ENCODE measurements at places on chromosomes 3 and 15. TPM values are rescaled to one million over a fixed set of nuclear protein-coding genes. Genes with fewer than 3 reads are reported as not detected.

Gene CORO2B
- total RNA-seq = 3.8 TPM

Gene OR5K2
- total RNA-seq = not detected

Gene CYP1A1
- total RNA-seq = not detected

Gene GOLGA8M
- total RNA-seq = 4.3 TPM

Gene MYH15
- total RNA-seq = 0.15 TPM

Gene DET1
- total RNA-seq = 6.7 TPM

Gene STARD9
- total RNA-seq = 65.8 TPM

Gene ATP8B4
- total RNA-seq = 19.1 TPM

Gene IL16
- total RNA-seq = 19.5 TPM

Gene ADGRG7
- not detected for total RNA-seq

Gene SLC28A2
- total RNA-seq = not detected

Gene ALDH1A2
- total RNA-seq = 10.0 TPM
